Activated CD4-positive, alpha-beta T cell treated with anti-CD3 and anti-CD28 coated beads, Interleukin-2, amount 50 U/mL, for 48 hours (primary cell): ENCODE measurements at places on chromosomes 12 and 14.

GRCh38 chr12:115023279-115024265 is 339.6 kb upstream of the TBX3 start:
- no peak for DNase-seq

GRCh38 chr12:132619386-132620112 is 973 bp downstream of the P2RX2 start:
- DNase-seq: no peak

GRCh38 chr12:29616664-29617406 is 119.3 kb upstream of the OVCH1 start:
- no peak for DNase-seq

- no peak for DNase-seq
These were observed 28.2 kb upstream of the SNAPC1 start for GRCh38 chr14:61733972-61734371.

GRCh38 chr14:68178282-68178681 is 358.7 kb downstream of the RAD51B start:
- no peak for DNase-seq

GRCh38 chr12:95205685-95206084 is 11.6 kb downstream of the FGD6 start:
- DNase-seq: no peak

DNA sequence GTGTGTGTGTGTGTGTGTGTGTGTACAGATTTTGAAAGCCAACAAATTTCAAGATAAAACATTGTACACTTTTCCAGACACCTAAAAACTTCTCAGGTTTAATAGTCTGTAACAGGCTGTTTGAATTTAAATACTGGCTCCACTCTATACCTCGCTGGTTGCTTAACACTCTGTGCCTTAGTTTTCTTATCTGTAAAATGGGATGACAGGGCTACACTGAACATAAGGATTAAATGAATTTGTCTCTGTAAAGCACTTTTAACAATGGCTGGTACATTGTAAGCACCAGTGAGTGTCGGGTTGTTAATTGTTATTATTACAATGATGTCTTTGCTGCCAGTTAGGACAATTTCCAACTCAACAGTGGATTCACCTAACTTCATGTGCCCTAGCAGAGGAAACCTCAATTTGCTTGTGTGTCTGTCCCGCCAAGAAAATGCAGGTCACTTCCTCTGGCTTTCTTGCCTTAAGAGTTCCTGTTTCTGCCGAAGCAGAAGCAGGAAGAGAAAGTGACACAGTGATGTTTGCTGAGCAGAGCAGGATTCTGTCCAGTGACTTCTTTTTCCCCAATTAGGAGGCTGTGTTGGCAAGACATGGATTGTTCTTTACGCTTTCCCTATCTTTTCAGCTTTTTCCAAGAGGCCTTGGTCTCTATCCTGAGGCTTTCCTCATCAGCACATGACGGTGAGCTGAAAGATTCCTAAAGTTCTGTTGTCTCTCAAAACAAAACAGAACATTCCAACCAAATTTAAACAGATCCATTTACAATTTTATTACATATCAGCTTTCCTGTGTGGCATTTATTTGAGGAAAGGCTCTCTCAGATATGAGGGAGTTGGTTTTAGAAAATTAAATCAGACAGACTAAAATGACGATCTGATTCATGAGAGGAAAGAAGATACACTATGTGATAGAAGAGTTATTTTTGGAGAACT is 154.1 kb upstream of the ATP2B1 start:
- DNase-seq: peak; percentile 35
